ENCODE measurements at places on chromosomes 12 and 14.
A peak's percentile ranks its signal among the peaks of the same experiment; 100 is the strongest.

DNA sequence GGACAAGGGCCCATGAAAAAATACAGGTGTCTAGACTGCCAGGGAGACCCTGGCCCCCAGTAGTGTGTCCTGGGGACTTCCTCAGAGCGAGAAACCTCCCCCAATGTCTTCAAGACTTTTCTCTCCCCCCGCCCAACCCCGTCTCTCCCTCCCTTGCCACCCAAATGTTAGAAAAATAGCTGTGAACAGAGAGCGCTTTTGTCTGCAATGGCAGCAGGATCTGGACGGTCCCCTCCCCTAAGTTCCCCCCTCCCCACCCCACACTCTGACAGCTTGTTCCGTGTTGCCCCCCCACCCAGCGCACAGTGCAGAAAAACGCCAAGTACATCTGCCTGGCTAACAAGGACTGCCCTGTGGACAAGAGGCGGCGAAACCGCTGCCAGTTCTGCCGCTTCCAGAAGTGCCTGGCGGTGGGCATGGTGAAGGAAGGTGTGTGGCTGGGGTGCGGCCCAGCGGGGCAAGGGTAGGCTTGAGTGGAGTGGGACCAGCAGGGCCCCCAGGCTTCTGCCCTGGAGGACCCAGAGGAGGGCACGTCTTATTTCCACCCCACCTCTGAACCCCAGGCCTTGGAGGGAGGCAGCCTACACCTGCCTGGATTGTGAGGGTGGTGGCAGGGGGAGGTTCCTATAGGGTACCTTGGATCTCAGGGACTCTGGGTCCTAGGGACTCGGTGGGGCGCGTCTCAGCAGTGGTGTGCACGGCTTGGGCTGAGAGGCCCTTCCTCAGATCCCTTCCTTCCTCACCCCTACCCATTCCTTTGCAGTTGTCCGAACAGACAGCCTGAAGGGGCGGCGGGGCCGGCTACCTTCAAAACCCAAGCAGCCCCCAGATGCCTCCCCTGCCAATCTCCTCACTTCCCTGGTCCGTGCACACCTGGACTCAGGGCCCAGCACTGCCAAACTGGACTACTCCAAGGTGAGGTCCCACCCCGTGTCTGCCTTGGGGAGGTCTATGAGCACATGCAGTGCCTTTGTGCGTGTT, 4.8 kb downstream of the NR4A1 start:
- no peak for DNase-seq

GRCh38 chr12:113514602-113515001, 42.9 kb upstream of the LHX5 start:
- DNase-seq, result no peak

- DNase-seq, result no peak
These were observed 48.5 kb downstream of the CDC42BPB start for GRCh38 chr14:103008768-103009357.

DNA sequence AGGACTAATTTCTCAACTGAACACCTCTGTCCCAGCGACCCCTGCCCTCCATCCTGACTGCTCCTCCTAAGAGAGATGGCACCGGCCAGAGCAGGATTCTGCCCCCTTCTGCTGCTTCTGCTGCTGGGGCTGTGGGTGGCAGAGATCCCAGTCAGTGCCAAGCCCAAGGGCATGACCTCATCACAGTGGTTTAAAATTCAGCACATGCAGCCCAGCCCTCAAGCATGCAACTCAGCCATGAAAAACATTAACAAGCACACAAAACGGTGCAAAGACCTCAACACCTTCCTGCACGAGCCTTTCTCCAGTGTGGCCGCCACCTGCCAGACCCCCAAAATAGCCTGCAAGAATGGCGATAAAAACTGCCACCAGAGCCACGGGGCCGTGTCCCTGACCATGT, 756 bp downstream of the RNASE7 start:
- DNase-seq, result no peak

DNA sequence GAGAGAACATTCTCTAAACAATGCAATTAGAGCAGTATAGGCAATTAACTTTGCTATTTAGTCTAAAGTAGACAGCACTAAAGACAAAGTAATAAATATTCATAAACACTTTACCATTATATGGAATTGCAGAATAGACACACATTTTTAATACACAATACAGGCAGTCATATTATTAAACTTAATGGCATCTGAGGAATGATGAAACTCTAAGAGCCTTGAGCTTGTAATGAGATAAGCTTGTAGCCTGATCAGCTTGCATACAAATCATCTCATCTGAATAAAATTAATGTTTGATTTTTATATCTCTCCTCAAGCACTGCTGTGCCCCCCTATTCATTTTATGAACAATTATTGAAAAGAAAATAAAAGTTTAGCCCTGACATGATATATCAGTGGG, 107.6 kb downstream of the MGAT4C start:
- DNase-seq, result no peak

- no peak for DNase-seq
These were observed 7.0 kb downstream of the CCND2 start for GRCh38 chr12:4280351-4281163.

DNA sequence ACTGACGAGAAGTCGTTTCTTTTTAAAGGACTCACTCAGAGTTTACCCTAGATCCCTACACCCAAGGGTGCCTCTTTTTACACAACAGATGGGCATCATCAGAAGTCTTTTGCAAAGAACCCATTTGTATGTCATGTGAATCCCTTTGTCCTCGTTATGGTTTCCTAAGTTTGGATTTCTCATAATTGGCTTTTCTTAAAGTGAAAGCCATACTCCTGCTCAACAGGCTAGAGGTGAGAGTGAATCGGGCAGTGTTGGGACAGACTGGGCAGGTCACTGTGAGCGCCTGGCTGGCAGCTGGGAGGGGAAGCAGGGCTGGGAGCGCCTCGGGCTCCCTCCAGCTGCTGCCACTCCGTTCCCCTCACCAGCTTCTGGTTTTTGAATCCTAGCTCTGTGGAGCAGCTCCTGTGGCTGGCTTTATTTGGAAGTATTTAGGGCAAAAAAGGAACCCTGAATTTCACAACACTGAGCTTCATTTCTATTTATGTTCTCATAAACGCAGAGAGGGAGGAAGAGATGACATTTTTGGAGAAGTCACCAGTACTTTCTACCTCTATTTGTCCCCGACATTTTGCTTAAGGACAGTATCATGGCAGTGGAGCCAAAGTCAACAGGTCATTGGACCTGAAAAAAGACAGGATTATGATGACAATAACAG, 63.8 kb upstream of the ACTN1 start:
- no peak for DNase-seq

GRCh38 chr14:64998455-64998931, 11.8 kb downstream of the FNTB start:
- no peak for DNase-seq

DNA sequence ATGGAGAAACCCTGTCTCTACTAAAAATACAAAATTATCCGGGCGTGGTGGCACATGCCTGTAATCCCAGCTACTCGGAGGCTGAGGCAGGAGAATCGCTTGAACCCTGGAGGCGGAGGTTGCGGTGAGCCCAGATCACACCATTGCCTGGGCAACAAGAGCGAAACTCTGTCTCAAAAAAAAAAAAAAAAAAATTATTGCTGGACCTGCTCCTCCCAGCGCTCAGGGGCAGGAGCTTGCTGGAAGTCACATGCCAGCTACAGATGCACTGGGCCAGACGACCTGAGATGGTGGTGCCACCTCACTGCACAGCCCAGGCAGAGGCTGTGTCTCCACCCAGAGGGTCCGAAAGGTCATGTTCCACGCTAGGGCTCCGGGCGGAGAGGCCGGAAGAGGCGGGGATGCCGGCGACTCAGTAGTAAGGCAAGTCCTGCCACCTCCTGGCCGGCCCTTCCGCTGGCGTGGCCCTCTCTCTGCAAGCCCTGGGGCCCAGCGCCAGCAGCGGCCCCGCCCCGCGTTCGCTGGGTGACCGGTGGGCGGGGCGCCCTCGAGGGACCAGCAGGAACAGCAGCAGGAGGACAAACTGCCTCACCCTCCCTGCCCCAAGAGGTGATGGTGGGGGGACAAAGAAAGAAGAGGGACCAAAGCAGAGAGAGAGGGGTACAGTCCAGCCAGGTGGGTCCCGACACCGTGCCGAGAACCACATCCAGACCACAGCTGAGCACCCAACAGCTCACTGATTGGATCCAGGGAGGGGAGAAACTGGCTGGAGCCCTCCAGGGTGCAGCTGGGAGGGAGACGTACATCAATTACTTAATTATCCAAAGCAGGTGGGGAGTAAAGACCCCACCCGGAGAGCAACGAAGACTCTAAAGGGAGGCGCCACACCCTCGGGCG, 3.6 kb upstream of the RHOF start:
- DNase-seq, result no peak

- no peak for DNase-seq
These were observed 1.8 kb downstream of the SLC8A3 start for GRCh38 chr14:70186900-70187451.

DNA sequence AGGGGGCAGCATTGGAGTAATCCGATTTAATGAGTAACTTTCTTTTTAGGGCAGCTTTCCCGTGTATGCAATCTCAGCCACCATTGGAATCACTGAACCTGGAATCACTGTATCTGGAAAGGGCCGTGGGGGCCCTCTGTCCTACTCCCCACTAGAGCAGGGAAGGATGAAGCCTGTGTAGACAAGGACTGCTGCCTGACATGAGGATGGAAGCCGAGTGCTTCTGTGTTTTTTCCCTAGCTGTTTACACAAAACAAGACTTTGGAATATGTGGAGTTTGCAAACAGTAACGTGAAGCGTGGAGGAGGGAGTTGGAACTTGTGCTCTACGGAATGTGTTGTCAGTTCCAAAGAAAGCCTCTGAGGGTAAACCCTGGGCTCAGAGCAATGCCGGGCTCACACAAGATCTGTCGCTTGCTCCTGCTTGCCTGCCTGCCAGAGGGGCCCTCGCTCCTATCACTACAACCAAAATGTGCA, 32.4 kb upstream of the HDAC7 start:
- no peak for DNase-seq

DNA sequence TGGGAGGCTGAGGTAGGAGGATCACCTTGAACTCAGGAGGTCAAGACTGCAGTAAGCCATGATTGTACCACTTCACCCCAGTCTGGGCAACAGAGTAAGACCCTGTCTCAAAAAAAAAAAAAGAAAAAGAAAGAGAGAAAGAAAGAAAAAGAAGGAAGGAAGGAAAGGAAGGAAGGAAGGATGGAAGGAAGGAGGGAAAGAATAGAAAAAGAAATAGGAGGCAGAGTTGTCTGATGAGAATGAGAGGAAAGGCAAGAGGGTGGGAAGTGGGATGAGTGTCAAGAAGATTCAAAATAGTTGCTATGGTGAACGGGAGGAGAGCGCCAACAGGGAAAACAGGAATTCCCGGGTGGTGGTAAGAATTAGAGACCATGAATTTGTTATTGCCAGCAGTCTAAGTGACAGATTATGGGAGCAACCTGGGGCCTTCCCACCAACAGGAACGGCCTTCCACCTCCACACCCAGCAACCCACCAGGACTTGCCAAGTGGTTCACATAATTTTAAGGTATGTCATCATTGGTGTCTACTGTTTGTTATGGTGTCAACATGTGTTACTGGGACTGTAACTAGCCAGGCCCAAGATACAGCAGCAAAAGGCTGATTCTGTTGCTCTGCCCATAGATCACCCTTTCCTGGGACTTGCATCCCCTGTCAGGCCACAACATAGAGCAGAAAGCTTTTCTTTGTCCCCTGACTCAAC, 36.1 kb upstream of the C12orf76 start:
- DNase-seq, result no peak

GRCh38 chr12:9104767-9105423, 10.8 kb downstream of the A2M start:
- no peak for DNase-seq

GRCh38 chr12:77070382-77070781, 5.0 kb upstream of the E2F7 start:
- no peak for DNase-seq

- DNase-seq, result no peak
These were observed 46.8 kb upstream of the MEG3 start for GRCh38 chr14:100778951-100779690.

DNA sequence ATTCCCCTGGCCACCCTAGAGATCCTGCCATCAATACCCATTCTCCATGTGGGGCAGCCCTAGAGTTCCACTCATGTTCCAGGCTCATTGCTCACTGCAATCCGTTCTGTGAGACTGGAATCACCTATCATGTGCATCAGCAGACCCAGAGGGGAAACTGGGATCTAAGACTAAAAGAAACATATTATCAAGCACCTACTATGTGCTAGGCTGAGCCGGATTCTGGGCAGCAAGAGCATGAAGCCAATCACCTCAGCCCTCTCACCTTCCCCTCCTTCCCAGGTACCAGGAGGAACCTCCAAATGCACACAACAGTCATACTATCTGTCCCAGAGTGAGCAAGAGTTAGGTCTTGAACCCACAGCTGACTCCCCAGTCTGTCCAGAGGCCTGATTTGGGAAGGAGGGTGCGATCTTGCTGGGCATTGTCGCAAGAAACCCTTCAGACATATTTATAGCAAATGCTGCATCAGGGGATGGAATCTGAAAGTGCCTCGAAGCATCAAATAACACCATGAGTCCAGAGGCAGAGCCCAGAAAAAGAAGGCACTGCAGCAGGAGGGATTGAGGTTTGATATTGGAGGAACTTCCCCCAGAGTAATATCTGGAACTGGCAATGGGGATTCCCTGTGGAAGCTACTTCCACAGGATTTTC, 6.7 kb upstream of the CACNB3 start:
- DNase-seq, result no peak

DNA sequence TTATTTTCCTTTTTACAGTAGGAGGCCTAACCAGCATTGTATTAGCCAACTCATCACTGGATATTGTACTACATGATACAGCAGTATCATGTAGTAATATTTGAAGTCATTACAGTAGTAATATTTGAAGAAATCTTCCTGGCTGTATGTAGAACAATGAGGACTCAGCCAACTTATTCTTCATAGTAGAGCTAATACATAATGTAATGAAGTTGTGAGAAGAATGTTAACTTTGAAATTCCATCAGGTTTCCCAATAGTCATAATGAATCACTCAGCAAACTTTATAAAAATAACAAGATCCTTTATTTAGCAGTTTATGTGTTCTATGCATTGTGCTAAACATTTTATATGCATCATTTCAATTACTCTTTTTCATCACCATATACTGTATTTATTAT, 61.8 kb downstream of the LRRK2 start:
- DNase-seq, result no peak

- DNase-seq, result peak; percentile 46
These were observed 51.0 kb downstream of the MAGOHB start for GRCh38 chr12:10562306-10562933.

DNA sequence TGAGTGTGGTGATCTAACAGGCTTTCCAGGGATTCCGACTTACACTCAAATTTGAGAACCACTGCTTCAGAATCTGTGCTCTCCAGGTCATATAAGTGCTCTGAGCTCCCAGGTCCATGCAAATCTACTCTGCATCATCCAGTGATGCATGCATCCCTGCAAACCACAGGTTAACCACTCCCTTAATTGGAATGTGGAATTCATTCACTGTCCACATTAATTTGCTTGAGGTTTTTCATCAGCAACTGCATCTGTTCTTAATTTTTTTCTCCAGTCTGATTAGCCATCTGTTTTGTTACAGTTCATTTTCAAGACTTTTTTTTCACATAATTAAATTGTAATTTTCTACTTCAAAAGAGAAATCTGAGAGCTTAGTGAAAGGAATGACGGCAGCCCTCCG, 43.4 kb upstream of the RIN3 start:
- no peak for DNase-seq

DNA sequence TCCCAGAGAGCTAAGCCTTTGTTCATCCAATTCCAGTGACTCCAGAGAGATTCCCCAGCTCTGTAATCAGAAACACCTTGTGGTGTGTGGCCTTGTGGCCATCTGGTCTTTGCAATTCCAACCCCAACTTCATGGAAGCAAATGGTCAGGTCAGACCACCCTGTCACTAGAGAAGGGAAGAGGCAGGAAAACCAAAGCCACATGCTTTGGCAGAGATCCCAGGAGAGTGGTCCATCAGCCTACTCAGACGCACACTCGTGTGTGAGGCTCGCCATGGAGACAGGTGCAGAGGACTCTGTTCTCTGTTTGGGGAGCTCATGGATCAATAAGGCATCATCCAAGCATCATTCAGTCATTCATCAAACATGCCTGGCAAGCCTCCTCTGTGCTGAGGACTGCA, 46.2 kb upstream of the TUNAR start:
- no peak for DNase-seq

All from memory B cell (primary cell).